A375 (cell line): ENCODE measurements at places on chromosomes 1 and 21. TPM values are rescaled to one million over a fixed set of nuclear protein-coding genes. Genes with fewer than 3 reads are reported as not detected.

Gene LMX1A
- not detected in 2 replicates for total RNA-seq

Gene CLCA1
- not detected in 2 replicates for total RNA-seq

Gene HSD11B1
- not detected in 2 replicates for total RNA-seq

Gene C4BPA
- not detected in 2 replicates for total RNA-seq

Gene CHRNB2
- total RNA-seq = 0.37 and 1.7 TPM in 2 replicates

Gene TMEM269
- 0.03 and 0.11 TPM in 2 replicates for total RNA-seq

Gene SH2D1B
- total RNA-seq = 3.0 TPM in 2 replicates

Gene RIMS3
- total RNA-seq = 0.11 and 0.45 TPM in 2 replicates

Gene METTL13
- total RNA-seq = 47.8 and 50.3 TPM in 2 replicates

Gene C8B
- total RNA-seq = not detected in 2 replicates

Gene SEMA6C
- total RNA-seq = 1.1 and 2.3 TPM in 2 replicates

Gene PIGM
- total RNA-seq = 5.5 and 6.1 TPM in 2 replicates

Gene DISP1
- total RNA-seq = 2.9 and 3.0 TPM in 2 replicates

Gene FNBP1L
- total RNA-seq = 11.2 and 12.9 TPM in 2 replicates

Gene HFM1
- 0.66 and 1.0 TPM in 2 replicates for total RNA-seq

Gene CYYR1
- total RNA-seq = 0.19 and 0.21 TPM in 2 replicates

Gene CHRM3
- 9.9 and 12.5 TPM in 2 replicates for total RNA-seq

Gene MYOG
- not detected in 2 replicates for total RNA-seq

Gene IL22RA1
- 0.34 and 1.8 TPM in 2 replicates for total RNA-seq

Gene CBS
- 56.7 and 60.5 TPM in 2 replicates for total RNA-seq

Gene C1orf87
- total RNA-seq = not detected in 2 replicates

Gene HSD3B1
- total RNA-seq = not detected in 2 replicates

Gene PAQR6
- total RNA-seq = 20.0 and 20.7 TPM in 2 replicates

Gene AHCTF1
- total RNA-seq = 56.9 and 63.4 TPM in 2 replicates

Gene DMBX1
- 0.19 TPM in 1 of 2 replicates, not detected in the other for total RNA-seq

Gene GCSAML
- total RNA-seq = not detected in 2 replicates

Gene TBX19
- 0.98 and 1.0 TPM in 2 replicates for total RNA-seq

Gene VPS13D
- total RNA-seq = 32.8 and 39.6 TPM in 2 replicates

Gene CFAP107
- not detected in 2 replicates for total RNA-seq

Gene MANEAL
- total RNA-seq = 18.6 and 19.4 TPM in 2 replicates

Gene TMEM51
- 2.1 and 3.1 TPM in 2 replicates for total RNA-seq

Gene RAD54L
- 16.8 and 18.4 TPM in 2 replicates for total RNA-seq

Gene TLR5
- 0.04 and 0.96 TPM in 2 replicates for total RNA-seq

Gene RGS8
- total RNA-seq = 0.04 and 0.11 TPM in 2 replicates

Gene ZNF678
- 8.4 and 9.8 TPM in 2 replicates for total RNA-seq

Gene SHISAL2A
- total RNA-seq = not detected in 2 replicates

Gene NRIP1
- total RNA-seq = 38.2 and 45.0 TPM in 2 replicates

Gene HENMT1
- total RNA-seq = 2.2 and 3.1 TPM in 2 replicates

Gene HSD3B2
- total RNA-seq = 0.37 TPM in 1 of 2 replicates, not detected in the other

Gene ADAMTSL4
- total RNA-seq = 7.7 and 8.9 TPM in 2 replicates

Gene TSHB
- not detected in 2 replicates for total RNA-seq

Gene OXCT2
- 14.4 and 16.6 TPM in 2 replicates for total RNA-seq

Gene GOLT1A
- 1.6 and 2.0 TPM in 2 replicates for total RNA-seq

Gene RNF186
- not detected in 2 replicates for total RNA-seq

Gene AADACL3
- not detected in 2 replicates for total RNA-seq

Gene SDHC
- total RNA-seq = 27.0 and 28.4 TPM in 2 replicates

Gene DONSON
- 23.6 and 30.6 TPM in 2 replicates for total RNA-seq

Gene VWA5B1
- total RNA-seq = not detected in 2 replicates

Gene NPPA
- total RNA-seq = not detected in 2 replicates

Gene TAGLN2
- 674 and 697 TPM in 2 replicates for total RNA-seq

Gene CLCNKB
- total RNA-seq = not detected in 2 replicates

Gene NEGR1
- total RNA-seq = 5.1 and 6.7 TPM in 2 replicates

Gene EPHA10
- not detected in 2 replicates for total RNA-seq

Gene NTRK1
- total RNA-seq = 0.91 and 1.1 TPM in 2 replicates

Gene FALEC
- total RNA-seq = 2.6 TPM in 1 of 2 replicates, not detected in the other

Gene C1orf53
- 22.3 and 24.8 TPM in 2 replicates for total RNA-seq
